Upper lobe of right lung (tissue), 1 donor: ENCODE measurements at places on chromosomes 13 and 19. TPM values are rescaled to one million over a fixed set of nuclear protein-coding genes. Genes with fewer than 3 reads are reported as not detected.

- no peaks in the 10 kb centered on the region for H3K27me3 ChIP-seq
- H3K36me3 ChIP-seq, result no peaks in the 10 kb centered on the region
- H3K4me3 ChIP-seq, result no peak overlapping the region
- DNase-seq, result no peak
- H3K27ac ChIP-seq, result no peak overlapping the region
Observed at GRCh38 chr13:51643882-51644281, 59.6 kb downstream of the WDFY2 start.

The CCDC194 gene
- total RNA-seq, result 2.0 TPM

DNA sequence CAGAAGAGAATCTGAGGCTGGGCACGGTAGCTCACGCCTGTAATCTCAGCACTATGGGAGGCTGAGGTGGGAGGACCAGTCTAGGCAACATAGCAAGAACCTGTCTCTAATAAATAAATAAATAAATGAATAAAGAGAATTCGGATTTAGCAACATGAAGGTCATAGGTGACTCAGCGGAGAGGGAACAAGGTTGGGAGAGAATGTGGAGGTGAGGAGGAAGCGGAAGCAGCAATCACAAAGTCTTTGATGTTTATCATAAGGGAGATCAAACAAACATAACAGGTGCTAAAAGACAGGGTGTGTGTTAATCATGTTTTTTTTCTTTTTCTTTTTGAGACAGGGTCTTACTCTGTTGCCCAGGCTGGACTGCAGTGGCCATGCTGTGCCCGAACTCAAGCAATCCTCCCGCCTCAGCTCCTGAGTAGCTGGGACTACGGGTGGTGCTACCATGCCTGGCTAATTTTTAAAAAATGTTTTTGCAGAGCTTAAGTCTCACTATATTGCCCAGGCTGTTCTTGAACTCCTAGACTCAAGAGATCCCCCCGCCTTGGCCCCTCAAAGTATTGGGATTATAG lies 16.3 kb downstream of the PBX4 start:
- H3K27ac ChIP-seq, result no peak overlapping the region
- H3K4me3 ChIP-seq, result no peak overlapping the region
- H3K4me1 ChIP-seq, result no peaks in the 10 kb centered on the region
- H3K36me3 ChIP-seq, result no peaks in the 10 kb centered on the region

The MARCHF2 gene
- total RNA-seq, result 58.7 TPM

The C2CD4C gene
- total RNA-seq, result 2.6 TPM
